ENCODE measurements at places on chromosomes 3 and 15.

DNA sequence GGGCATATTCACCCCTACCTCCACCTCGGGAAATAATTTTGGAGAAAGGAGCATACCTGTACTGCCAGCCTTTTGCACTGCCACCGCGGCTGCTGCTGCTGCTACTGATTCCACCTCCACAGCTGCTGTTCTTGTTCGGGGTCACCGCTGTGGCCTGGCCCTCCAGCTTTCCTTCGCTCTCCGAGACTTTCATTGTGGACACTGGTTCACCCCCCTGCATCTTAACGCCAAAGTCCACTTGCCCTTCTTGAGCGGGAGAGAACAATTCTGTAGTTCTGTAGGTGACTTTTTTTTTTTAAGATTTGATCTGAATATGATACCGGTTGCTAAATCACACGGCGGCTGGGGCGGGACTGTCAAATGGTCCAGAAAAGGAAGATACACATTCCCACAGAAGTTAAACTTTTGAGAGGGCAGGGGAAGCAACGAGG, 701 bp downstream of the OSBPL11 start:
- DNase-seq: no peak

GRCh38 chr3:172125053-172125452, 85.7 kb downstream of the FNDC3B start:
- DNase-seq: no peak

- no peak for DNase-seq
Measured at GRCh38 chr15:82858932-82859331, 49.5 kb downstream of the WHAMM start.

GRCh38 chr3:158539414-158540014, 31.5 kb upstream of the MLF1 start:
- DNase-seq: peak; percentile 31

GRCh38 chr15:78651007-78651406, 10.0 kb upstream of the CHRNB4 start:
- no peak for DNase-seq

DNA sequence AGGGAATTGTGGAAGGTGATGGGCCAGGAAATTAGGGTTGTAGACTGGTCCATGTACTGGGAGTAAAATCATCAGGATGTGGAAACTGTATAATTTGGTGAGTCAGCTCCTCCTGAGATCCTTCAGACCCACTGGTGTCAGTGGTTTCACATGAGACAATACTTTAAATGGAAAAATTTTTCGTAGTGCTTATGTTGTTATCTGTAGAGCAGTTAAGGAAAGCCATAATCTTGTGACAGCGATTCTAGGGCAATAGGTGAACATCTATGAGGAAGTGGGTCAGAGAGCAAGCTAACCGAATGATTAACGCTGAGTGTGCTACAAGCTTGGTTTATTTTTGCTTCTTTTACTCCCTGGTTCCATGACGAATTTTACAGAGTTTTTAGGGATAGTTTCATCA, 200.6 kb downstream of the CADM2 start:
- no peak for DNase-seq

DNA sequence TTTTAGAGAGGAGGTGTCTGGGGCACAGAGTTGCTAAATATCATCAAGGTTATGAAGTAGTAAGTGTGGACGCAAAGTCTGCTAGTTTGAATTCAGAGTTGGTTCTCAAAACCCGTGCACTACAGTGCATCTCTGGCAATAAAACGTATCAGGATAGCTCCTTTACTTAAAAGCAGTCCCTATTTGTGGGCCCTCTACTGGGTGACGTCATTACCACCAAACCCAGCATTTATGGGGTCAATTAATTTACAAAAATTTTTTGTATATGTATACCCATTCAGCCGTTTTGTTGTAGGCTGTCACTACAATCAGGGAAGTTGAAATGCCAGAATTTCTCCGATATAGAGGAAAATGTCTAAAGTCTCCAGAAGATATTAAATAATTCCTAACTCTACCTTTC, 8.8 kb downstream of the OR4F15 start:
- no peak for DNase-seq

DNA sequence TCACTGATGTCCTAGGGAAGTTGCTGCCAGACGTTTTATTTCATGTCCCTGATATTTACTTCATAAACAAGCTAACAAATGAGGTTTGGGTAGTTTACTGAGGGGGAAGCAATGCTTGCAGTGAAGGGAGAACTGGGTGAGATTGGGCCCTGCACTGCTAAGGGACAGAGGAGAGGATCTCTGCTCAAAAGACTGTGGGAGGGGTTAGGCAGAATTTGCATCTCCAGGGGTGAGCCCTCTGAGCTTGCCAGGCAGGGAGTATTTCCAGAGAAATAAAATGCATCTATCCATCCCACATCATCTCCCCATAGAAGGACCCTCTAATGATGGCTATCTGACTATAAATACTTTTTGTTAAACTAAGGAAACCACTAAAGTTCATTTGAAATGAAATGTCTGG, 215.6 kb downstream of the CBLB start:
- DNase-seq: no peak

DNA sequence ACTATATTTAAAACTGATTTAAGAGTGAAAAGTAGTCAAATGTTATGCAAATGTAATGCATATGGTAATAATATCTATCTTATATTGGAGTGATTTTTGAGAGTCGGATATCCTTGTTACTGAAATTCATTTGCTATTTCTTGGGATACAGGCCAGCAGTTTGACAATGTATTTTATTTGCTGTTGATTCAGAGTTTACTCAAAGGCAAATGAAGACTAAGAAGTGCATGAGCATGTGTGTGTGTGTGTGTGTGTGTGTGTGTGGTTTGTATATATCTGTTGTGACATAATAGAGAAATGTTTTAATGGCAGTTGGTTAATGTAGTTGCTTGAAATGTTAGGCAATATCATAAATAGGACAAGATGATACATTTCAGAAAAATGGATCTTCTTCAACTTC, 39.0 kb downstream of the UNC13C start:
- no peak for DNase-seq

DNA sequence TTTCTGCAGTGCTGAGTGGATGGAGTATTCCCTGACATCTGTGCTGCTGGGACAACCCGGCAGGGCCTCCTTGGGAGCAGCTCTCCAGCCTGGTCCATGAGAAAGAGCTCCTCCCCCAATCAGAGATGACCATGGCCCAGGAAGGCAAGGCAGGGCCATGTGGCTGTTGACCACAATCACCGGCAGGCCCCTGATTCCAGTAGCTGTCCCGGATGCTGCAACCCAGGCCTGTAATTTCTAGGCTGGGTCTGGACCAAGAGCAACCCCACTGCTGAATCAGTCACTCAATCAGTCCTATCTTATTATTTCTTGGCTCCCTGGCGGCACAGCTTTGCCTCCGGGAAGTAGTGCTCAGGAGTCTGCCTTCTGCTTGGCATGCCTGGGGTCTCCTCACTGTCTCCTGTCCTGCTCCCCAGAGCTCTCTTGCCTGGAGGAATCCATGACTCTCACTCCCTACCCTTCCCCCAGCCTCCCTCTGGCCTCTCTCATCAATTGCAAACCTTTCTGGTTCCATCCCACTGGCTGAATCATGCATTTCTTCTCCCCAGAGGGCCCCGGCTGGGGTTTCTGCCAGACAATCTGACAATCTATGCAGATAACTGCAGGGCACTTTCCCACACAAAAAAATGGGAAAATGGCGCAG, 32.6 kb upstream of the ITGA11 start:
- DNase-seq: peak; percentile 79

DNA sequence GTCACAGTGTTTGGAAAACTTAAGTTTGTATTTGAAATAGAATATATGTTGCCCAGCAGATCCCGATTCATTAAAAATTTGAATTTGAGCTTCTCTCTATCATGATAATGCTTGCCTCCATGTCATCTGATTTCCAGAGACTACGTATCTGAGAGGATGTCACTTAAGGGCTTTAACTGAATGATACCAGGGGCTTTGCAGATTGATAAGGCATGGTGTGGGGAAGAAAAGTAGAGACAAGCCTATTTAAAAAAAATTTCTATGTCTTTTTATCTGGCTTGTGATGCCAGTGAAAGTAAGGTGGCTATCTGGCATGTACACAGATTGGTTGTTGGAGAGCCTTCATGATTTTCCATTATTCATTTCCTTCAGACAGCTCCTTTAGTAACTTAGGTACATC, 72.7 kb downstream of the UBE2E2 start:
- DNase-seq: no peak

DNA sequence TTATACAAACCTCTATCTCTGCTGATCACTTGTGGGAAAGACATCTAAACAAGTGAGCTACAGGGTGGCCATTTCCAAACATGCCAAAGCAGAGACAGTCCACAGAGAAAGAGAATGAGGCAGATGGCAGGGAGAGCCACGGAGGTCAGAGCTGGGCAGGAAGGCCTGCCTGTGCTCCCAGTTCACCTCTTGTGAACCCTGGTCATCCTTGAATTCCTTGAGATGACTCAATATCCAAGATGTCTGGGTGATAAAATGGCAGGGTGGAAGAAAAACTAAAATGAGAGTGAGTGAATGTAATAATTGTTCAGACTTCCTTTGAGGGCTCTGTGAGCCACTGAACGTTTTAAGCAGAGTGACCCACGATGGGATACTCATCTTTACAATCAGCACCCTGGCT, 104.8 kb downstream of the PLCH1 start:
- no peak for DNase-seq

DNA sequence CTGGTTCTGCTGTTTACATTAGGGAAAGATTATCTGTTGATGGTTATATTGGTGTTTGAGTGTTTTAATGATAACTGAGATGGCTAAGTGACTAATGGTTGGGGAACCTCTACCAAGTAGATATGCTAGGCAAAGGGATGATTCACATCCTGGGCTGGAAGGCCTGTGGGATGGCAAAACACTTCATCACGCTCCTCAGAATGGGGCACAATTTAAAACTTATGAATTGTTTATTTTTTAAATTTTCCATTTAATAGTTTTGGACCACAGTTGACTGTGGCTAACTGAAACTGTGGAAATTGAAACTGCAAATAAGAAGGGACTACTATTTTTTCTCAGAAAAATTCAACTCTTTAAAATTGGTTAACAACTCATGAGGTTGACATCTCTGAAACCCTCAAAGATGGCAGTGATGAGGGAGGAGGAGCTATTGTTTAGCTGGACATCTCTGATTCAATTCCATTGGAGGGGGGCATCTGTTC, 100.5 kb upstream of the ZBED2 start:
- peak; percentile 72 for DNase-seq

DNA sequence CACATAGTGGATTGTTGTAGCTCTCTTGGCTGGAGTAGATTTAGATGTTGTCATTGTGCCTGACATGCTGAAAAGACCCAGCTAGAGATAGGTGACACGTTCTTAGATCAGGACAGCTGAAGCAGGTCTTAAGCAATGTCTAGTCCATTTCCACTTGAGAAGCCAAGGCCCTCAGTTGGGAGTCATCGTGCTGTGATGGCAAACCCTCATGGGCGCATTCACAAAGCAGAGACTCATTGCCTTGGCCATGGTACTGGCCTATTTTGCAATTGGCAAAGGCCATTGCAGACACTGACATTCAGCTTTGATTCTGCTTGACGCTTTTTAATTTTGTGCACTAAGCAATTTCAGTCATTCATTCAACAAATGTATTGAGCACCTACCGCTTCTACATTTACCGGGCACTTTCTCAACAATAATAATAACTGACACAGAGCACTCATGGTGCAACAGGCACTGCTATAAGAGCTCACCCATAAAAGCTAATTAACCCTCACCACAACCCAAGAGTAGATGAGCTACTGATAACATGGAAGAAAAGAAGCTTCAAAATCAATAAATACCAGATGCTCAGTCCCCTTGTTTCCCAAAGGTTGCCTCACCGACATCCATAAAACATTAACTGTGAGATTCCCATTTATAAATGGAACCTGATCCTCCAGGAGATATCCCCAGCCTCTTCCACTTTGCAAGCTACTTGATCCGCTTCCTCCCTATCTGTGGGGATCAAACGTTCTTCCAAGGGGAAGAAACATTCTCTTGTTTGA, 200.1 kb downstream of the TLE3 start:
- no peak for DNase-seq

DNA sequence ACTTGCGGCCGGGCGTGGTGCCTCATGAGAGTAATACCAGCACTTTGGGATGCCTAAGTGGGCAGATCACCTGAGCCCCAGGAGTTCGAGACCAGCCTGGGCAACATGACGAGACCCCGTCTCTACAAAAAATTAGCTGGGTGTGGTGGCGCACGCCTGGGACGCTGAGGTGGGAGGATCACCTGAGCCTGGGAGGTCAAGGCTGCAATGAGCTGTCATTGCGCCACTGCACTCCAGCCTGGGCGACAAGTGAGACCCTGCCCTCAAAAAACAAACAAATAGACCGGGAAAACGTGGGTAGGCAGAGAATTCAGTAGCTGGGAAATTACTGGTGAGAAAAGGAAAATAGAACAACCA, 667 bp downstream of the UMPS start:
- no peak for DNase-seq

DNA sequence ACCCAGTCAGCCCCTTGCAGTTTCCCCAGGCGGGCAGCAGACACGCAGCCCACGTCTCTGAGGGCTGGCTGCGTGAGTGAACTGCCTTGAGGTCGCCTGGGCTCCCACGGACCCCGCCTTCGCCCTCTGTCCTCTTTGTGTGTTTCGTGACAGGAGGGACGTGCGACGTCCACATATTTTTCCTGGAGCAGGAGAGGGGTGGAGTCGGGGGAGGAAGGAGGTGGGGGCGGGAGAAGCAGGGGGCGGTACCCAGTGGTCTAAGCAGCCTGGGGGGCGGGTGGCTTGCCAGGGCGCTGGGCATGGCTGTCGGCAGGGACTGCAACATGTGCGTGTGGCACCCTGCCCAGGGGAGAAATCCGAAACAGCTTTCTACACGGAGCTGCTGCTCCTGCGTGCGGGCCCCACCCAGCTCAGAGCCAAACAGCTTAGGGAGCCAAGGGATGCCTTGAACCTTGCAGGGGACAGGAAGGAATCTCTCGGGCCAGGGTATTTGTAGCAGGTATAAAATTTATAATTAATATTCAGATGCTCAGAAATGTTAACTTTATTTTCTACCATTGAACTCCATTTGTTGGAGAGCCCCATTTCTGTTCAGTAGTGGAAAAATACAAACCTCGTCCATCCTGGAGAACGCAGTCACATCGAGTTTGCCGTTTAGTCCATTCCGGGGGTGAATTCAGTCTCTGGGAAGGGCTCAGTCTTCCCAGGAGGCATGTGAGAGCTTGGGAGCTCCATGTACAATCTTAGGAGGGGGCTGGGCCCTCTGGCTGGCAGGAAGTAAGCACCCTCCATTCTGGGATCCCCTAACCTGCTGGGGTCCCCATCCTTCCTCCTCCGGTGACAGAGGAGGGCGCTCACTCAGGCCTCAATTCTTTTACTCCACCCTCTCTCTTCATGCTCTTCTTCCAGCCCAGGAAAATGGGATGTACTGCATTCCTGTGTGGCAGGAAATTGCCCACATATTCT, 79.1 kb upstream of the MEF2A start:
- DNase-seq: peak; percentile 93

All from GM03348 (cell line).